Caco-2 (cell line): ENCODE measurements at places on chromosomes 4 and X. TPM values are rescaled to one million over a fixed set of nuclear protein-coding genes. Genes with fewer than 3 reads are reported as not detected.

GRCh38 chr4:112952313-112952700 is 97.1 kb upstream of the ANK2 start:
- DNase-seq = no peak
- H3K27ac ChIP-seq = no peak overlapping the region
- no peaks in the 10 kb centered on the region for H3K4me1 ChIP-seq
- no peaks in the 10 kb centered on the region for H3K27me3 ChIP-seq

DNA sequence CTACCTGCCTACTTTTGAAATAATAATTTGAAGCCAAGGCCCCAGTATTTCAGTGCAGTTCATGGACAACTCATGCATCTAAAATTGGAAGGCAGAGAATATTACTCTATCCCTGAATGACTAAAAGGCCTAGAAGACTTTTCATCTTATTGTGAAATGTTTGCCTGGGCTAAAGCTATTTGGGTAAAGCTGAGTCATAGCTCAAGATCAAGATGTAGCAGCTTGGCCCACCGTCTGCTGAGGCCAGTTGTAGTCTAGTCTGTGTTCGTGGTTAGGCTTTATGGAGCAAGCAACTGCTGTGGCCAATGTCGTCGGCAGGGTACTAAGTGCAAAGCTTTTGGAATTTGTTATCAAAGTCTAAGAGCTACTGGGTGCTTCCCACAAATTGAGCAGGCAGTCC is 929.1 kb downstream of the RAB28 start:
- H3K27me3 ChIP-seq = no peaks in the 10 kb centered on the region
- H3K36me3 ChIP-seq = no peaks in the 10 kb centered on the region
- DNase-seq = no peak
- H3K4me1 ChIP-seq = no peaks in the 10 kb centered on the region
- H3K27ac ChIP-seq = no peak overlapping the region
- no peak overlapping the region for H3K4me3 ChIP-seq

DNA sequence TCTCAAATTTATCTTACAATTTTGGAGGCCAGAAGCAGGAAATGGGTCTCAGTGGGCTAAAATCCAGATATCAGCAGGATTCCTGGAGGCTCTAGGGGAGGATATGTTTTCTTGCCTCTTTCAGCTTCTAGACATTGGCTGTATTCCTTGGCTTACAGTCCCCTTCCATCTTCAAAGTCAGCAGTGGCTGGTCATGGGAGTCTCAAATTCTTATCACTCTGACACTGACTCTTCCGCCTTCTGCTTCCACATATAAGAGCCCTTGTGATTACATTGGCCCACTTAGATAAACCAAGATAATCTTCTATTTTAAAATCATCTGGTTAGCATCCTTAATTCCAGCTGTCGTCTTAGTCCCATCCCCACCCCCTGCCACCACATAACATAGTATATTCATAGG is 113.0 kb downstream of the PCDH7 start:
- H3K36me3 ChIP-seq = no peaks in the 10 kb centered on the region
- peaks cover 20% of the 10 kb centered on the region for H3K4me1 ChIP-seq
- no peaks in the 10 kb centered on the region for H3K27me3 ChIP-seq
- no peak for DNase-seq

DNA sequence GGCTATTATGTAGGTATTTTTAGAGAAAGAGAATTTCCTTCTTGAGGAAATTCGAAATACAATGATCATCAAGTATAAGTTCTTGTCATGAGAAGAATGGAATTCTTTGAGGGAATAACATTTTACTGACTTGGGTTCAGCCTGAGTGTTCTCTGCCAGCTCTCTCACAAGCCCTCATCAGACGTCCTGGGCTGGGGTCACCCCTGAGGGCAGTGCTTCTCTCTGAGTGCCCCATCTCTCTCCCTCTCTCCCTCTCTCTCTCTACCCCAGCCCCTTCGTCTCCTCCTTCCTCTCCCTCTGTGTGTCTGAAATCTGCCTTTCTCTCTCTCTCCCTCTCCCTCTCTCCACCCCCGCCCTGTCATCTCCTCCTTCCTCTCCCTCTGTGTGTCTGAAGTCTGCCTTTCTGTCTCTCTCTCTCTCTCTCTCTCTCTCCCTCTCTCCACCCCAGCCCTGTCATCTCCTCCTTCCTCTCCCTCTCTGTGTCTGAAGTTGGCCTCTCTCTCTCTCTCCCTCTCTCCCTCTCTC is 241.7 kb upstream of the PSAPL1 start:
- H3K4me1 ChIP-seq = no peaks in the 10 kb centered on the region
- no peak for DNase-seq
- H3K36me3 ChIP-seq = no peaks in the 10 kb centered on the region
- no peaks in the 10 kb centered on the region for H3K27me3 ChIP-seq
- no peak overlapping the region for H3K4me3 ChIP-seq

- no peak overlapping the region for H3K27ac ChIP-seq
- H3K27me3 ChIP-seq = no peaks in the 10 kb centered on the region
- H3K4me1 ChIP-seq = no peaks in the 10 kb centered on the region
- no peak overlapping the region for H3K4me3 ChIP-seq
- H3K36me3 ChIP-seq = no peaks in the 10 kb centered on the region
Measured at GRCh38 chrX:15971696-15972095, 117.1 kb upstream of the AP1S2 start.

- no peak overlapping the region for H3K4me3 ChIP-seq
- DNase-seq = no peak
- H3K4me1 ChIP-seq = no peaks in the 10 kb centered on the region
Measured at GRCh38 chr4:124943938-124944337, 231.4 kb upstream of the ANKRD50 start.

- H3K27ac ChIP-seq = no peak overlapping the region
- no peak for DNase-seq
- no peaks in the 10 kb centered on the region for H3K4me1 ChIP-seq
- H3K36me3 ChIP-seq = no peaks in the 10 kb centered on the region
- H3K27me3 ChIP-seq = no peaks in the 10 kb centered on the region
- no peak overlapping the region for H3K4me3 ChIP-seq
Measured at GRCh38 chrX:69237236-69237635, 72.0 kb upstream of the PJA1 start.

DNA sequence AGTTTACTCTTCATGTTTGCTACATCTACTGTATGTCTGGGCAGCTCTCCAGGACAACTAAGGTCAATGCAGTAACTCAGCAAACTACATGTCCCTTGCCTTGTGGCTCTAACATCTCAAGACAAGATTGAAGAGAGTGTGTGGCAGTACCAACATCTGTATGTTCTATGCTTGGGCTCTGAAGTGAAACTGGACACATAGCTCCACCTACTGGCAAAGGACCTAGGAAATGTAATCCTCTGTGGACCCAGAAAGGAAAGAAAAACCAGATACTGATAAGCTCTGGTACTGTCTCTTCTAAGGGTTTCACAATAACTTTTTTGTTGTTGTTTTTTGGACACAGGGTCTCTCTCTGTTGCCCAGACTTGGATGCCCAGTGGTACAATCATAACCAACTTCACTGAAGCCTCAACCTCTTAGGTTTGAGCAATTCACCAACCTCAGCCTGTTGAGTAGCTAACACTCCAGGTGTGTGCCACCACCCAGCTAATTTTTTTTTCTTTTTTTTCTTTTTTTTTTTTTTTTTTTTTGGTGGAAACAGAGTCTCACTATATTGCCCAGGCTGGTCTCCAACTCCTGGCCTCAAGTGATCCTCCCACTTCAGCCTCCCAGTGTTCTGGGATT is 64.1 kb downstream of the QDPR start:
- H3K4me1 ChIP-seq = no peaks in the 10 kb centered on the region
- no peak overlapping the region for H3K4me3 ChIP-seq
- H3K36me3 ChIP-seq = no peaks in the 10 kb centered on the region
- H3K27ac ChIP-seq = no peak overlapping the region
- peak; percentile 70 for DNase-seq
- H3K27me3 ChIP-seq = no peaks in the 10 kb centered on the region

DNA sequence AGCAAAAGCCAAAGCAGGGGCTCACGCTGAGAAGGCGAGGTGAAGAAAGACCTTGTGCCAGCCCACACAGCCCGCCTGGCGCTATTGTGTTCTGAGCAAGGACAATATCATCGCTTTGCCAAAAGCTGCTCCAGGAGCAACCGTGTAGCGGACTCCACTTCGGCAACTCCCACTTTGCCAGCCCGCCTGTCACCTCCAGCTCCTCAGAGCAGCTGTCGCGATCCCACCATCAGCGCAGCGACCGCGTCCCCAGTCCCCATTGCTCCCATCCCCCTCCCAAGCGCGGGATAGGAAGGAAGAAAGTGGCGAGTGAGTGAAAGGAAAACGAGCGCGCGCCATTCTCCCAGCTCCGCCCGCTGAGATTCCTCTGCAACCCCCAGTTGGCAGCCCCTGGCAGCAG is 759 bp downstream of the ZC4H2 start:
- peak overlapping the region; percentile 73 for H3K27ac ChIP-seq
- no peaks in the 10 kb centered on the region for H3K36me3 ChIP-seq
- H3K27me3 ChIP-seq = no peaks in the 10 kb centered on the region
- DNase-seq = peak; percentile 23

GRCh38 chr4:16732741-16733140 is 165.7 kb downstream of the LDB2 start:
- DNase-seq = no peak
- H3K27me3 ChIP-seq = no peaks in the 10 kb centered on the region
- H3K4me3 ChIP-seq = no peak overlapping the region
- H3K27ac ChIP-seq = no peak overlapping the region
- no peaks in the 10 kb centered on the region for H3K4me1 ChIP-seq

- H3K27ac ChIP-seq = no peak overlapping the region
- H3K4me3 ChIP-seq = no peak overlapping the region
- no peaks in the 10 kb centered on the region for H3K27me3 ChIP-seq
- H3K36me3 ChIP-seq = no peaks in the 10 kb centered on the region; the same call in 1 of the 2 replicates
- no peak for DNase-seq
Measured at GRCh38 chr4:140680686-140681085, 75.5 kb downstream of the TBC1D9 start.

DNA sequence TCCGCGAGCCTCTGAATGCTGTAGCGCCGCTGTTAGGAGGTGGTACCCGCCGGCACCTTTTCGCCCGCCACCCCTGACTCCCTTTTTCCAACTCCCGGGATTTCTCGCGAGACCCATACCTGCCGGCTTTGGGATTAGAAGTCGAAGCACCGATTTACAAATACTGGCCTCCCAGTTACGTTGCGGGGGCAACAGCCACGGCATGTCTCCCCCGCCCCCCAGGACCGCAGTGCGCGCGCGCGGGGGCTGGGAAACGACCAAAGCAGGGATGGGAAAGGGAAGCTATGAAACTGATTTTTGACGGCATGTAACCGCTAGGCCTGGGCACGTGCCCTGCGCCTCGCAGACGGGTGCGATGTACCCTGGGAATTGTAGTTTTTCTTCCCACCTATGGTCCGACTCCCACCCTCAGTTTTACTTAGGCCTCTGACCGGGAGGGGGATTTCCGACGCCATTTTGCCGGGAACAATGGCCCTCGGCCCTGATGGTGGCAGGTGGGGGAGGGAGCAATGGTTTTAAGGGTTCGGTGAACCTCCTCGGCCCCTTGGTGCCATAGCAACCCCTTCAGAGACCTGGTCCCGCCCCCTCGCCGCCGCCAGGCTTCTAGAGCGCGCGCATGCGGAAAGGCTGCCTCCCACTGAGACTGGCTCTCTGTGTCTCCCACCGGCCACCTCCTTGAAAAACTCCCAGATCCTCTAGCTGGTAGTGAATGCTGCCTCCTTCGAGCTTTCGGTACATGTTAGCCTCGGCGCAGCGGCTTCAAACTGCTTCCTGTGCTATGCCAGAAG is 772 bp upstream of the WNK3 start:
- H3K27me3 ChIP-seq = no peaks in the 10 kb centered on the region
- no peak for DNase-seq
- H3K4me1 ChIP-seq = no peaks in the 10 kb centered on the region

Gene GPC4
- 1.0 and 1.2 TPM in 2 replicates for total RNA-seq

Gene ODAM
- 11.1 and 15.1 TPM in 2 replicates for total RNA-seq

Gene DCX
- total RNA-seq = not detected in 2 replicates

Gene HPGDS
- not detected in 2 replicates for total RNA-seq

Gene EGFL6
- total RNA-seq = 0.16 and 0.26 TPM in 2 replicates

Gene CXCL5
- 0.21 TPM in 1 of 2 replicates, not detected in the other for total RNA-seq

Gene BEND2
- not detected in 2 replicates for total RNA-seq

Gene SLC6A8
- 8.8 and 11.2 TPM in 2 replicates for total RNA-seq

Gene SSX4B
- total RNA-seq = not detected in 2 replicates

Gene NHSL2
- total RNA-seq = 0.18 and 0.39 TPM in 2 replicates

Gene CPXCR1
- not detected in 2 replicates for total RNA-seq

Gene EREG
- 35.5 and 37.0 TPM in 2 replicates for total RNA-seq
